NCI-H510A (cell line): ENCODE measurements at places on chromosomes 3 and 15.

DNA sequence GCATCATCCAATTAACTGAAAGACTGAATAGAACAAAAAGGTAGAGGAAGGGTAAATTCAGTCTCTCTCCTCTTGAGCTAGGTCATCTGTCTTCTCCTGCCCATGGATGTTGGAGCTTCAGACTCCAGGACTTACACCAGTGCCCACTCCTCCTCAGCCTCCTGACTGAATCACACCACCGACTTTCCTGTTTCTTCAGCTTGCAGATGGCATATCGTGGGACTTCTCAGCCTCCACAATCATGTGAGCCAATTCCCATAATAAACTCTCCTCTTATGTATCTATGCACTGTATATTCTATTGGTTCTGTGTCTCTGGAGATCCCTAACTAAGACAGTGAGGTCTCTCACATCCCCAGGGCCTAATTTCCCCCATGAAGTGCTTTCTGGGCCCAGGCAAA, 140.4 kb downstream of the CD47 start:
- DNase-seq: no peak

GRCh38 chr3:163056874-163057497, 1560.4 kb downstream of the OTOL1 start:
- DNase-seq: no peak

- DNase-seq: no peak
Observed at GRCh38 chr3:106745344-106746168, 631.7 kb upstream of the CCDC54 start.

- DNase-seq: no peak
Observed at GRCh38 chr15:56028430-56028829, 35.0 kb upstream of the NEDD4 start.

DNA sequence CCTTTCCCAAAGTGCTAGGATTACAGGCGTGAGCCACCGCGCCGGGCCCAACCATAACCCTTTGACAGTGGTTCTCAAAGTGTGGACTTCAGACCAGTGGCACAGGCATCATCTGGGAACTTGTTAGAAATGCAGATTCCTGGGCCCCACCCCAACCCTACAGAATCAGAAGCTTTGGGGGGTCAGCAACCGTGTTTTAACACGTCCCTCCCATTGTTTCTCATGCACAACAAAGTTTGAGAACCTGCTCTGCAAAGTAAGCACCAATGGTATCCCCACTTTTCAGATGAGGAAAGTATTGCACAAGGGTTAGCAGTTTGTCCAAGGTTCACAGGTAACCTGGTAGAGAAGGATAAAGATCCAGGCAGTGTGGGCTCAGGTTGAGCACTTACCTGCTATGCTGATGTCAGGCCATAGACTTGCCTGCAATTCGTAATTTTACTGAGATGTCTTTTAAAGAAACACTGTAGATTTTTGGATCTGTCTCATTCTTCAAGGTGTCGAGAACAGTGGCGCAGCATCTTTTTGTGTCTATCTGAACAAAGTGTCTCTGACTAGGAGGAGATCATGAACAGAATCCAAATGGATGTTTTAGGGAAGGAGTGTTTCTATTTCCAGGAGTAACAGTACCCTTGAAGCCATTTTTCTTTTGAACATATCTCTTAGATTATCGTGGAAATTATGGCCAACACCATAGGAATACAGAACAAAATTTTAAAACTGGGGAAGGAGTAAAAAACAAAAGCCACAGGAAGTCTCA, 2.5 kb downstream of the GXYLT2 start:
- DNase-seq: no peak

DNA sequence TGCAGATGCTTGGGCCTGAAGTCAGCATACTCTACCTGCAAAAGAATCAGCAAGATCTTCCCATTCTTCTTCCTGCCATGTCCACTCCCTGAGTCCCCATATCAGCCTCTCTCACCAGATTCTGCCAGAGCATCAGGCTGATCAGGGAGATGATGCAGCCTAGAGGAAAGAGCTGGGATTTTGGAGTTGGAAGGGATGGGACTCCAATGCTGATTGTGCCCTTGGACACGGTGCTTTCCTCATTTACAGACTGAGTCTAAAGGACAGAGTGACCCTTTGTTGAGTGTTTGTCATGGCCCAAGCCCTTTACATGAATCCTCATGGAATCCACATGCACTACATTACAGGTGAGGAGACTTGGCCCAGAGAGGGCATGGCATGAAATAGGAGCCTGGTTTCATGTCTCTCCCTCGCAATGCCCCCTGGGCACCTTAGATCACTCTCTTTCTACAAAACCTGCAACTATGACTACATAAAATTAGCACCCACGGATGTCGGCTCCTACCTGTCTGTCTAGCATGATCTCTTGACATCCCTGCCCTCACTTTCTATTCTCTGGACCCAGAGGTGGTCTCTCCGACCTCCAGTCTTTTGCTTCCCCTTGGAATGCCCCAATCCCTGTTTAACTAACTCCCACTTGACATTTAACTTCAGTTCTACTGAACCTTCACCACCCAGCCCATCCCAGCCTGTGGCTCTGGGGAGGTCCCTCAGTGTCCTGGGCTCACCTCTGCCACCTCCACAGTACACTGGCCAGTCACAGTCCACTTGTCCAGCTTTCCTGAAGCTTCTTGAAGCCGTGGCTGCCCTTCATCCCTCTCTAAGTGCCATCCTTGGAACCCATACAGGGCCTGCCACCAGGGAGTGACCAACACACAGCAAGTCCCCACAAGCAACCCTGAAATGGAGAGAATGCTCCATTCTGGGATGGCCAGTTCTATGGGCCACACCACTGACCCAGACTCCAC, 173.5 kb downstream of the ABHD5 start:
- DNase-seq: no peak

DNA sequence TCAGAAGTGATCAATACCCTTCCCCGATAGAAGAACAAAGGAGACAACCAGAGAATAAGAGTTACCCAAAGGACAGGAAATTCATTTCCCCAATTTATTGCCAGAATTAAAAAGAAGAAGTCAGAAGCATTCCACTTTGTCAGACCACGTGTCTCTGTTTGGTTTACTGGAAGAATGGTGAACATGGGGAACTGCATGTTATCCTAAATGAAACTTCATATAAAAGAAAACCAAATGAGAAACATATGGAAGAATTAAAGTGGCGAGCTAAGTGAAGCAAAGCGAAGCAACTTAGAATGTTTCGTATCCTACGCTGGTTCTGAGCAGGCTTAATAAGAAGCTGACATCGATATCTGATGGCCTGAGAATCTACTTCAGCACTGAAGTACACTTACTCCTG, 190.7 kb downstream of the MAGI1 start:
- no peak for DNase-seq

DNA sequence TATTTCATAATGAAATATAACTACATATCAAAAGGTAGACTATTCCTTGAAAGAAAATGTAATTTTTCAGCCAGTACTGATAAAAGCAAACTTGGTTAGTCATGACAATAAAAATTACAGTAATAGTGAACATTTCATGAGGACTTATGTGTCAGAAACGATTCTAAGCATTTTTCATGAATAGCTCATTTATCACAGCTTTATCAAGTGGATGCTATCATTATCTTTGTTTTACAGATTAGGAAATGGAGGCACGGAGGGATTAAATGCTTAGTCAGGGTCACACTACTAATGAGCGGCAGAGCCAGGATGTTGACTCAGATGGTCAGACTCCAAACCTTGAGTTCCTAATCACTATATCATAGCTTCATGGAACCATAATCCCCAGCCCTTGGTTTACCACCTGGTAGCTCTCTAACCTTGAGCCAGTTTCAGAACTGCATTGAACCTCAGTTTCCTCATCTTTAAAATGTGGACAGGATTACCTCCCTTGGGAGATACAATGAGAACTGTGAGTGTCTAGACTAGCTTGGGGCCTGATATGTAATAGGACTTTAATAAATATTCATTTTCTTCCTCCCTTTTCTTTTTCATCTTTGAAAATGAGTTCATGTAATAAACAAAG, 85.4 kb downstream of the TNIK start:
- no peak for DNase-seq

GRCh38 chr15:83919978-83920510, 266.1 kb downstream of the ADAMTSL3 start:
- DNase-seq: no peak

GRCh38 chr3:119600732-119601131, 3.0 kb downstream of the PLA1A start:
- no peak for DNase-seq

DNA sequence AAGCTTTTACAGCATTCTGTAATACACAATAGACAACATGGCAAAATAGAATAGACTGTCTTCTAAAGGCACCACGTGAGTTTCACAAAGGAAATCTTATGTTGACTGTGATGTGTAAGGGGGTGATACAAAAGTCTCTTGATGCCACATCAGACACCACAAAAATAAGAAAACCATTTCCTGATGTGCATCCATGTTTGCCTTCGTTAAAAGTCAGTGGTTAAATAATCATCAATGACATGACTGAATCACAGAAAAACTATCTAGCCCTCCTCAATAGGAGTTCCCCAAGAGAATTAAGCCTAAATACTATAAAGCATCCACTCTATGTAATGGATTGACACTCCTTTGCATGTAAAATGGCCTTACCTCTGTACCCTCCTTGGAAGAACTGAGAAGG, 198.6 kb upstream of the SLC2A2 start:
- no peak for DNase-seq

- DNase-seq: no peak
Observed at GRCh38 chr3:108124337-108125152, 33.7 kb upstream of the CD47 start.

DNA sequence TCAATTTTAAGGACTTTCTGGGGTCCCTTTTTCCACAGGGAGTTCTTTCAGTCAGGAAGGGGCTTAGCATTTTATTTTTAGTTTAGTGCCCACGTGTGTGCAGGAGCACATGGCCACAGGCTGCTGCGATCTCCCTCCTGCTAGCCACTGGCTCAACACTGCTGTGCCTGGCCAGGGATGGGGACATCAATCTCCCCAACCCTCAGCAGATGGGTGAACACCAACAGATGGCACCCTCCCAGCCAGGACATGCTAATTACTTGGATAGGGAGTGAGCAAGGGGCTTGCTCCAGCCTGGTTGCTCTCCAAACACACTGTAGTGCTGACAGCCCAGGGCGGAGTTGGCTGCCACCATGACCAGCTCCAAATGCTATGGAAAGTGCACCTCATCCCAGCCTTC, 7.4 kb upstream of the RIOX2 start:
- DNase-seq: no peak

GRCh38 chr3:39021465-39022285, 30.1 kb downstream of the SCN11A start:
- DNase-seq: no peak

DNA sequence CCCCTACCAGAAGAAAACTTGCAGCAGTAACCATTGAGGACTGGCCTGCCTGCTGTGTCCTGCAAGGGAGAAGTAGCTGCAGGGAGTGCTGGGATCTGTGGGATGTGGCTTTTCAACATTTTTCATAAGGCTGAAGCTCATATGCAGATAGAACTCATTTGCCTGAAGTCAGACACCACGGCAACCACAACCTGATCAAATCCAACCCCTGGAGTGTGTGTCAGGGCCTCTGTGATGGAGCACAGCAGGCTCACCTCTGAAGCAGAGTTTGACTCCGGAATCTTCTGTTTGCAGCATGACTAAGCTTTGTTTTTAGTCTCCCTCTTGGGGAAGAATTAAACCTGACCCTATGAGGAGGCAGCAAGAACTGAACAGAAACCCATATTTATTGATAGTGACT, 508.7 kb downstream of the AGBL1 start:
- no peak for DNase-seq

DNA sequence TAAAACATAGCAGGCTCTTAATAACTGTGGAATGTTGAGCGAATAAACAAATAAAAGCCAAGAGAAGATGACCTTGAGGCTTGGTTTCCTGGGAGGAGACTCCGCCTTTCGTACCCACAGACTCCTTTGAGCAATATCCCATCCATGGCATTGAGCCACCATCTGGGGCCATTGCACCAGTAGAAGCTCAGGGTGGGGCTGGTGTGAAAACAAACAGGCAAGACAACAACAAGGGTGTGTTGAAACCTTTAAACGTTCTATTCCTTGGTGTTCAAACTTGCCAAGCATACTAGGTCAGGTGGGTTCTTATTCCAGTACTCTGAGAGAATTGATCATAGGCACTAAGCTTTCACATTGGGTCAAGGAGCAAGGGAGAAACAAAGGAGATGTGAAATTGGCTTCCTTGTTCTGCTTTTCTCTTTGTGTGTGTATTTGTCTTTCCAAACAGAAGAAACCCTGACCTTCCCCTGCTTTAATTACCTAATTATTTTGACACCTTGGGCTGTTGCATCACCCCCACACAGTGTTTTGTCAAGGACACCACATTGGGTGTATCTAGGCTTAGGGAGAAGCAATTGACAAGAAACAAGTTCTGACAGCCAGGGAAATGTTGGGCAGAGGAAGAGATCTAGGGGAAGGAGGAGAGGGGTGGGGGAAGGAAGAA, 105.1 kb upstream of the BCL6 start:
- DNase-seq: no peak

- DNase-seq: no peak
Observed at GRCh38 chr15:58666957-58667356, 82.5 kb downstream of the ADAM10 start.

GRCh38 chr3:30400926-30401325, 205.5 kb upstream of the TGFBR2 start:
- no peak for DNase-seq

- DNase-seq: no peak
Observed at GRCh38 chr15:80594091-80594889, 100.8 kb upstream of the ABHD17C start.

GRCh38 chr3:13242364-13242737, 169.1 kb upstream of the IQSEC1 start:
- DNase-seq: no peak

GRCh38 chr3:131502530-131503319, at the start of gene MRPL3:
Gene MRPL3, minus strand, starts transcription at chr3:131502971. Its CDS starts 150 bp downstream, at chr3:131502821.
- DNase-seq: peak; percentile 71

DNA sequence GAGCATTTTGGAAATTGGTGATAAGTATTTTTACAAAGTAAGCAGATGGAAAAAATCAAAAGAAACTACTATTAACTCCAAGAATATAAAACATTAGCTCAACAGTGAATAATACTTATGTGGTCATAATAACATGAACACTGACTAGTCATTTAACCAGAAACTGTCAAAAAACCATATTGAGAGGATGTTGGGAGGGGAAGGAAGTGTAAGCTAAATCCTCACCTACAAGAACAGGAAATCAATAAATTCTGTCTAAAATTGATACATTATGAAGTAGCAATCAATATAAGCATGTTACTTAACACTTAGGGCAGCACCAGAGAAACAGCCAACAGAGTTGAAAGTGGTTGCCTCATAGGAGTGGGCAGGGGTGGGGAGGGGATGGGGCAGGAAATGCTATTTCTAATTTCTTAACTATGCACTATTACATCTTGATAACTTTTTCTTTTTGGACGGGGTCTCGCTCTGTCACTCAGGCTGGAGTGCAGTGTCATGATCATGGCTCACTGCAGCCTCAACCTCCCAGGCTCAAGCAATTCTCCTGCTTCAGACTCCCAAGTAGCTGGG, 41.7 kb downstream of the CCR3 start:
- DNase-seq: no peak

- DNase-seq: no peak
Observed at GRCh38 chr15:91970142-91970541, 116.6 kb downstream of the SLCO3A1 start.
